ENCODE measurements at places on chromosomes 1 and 21.

DNA sequence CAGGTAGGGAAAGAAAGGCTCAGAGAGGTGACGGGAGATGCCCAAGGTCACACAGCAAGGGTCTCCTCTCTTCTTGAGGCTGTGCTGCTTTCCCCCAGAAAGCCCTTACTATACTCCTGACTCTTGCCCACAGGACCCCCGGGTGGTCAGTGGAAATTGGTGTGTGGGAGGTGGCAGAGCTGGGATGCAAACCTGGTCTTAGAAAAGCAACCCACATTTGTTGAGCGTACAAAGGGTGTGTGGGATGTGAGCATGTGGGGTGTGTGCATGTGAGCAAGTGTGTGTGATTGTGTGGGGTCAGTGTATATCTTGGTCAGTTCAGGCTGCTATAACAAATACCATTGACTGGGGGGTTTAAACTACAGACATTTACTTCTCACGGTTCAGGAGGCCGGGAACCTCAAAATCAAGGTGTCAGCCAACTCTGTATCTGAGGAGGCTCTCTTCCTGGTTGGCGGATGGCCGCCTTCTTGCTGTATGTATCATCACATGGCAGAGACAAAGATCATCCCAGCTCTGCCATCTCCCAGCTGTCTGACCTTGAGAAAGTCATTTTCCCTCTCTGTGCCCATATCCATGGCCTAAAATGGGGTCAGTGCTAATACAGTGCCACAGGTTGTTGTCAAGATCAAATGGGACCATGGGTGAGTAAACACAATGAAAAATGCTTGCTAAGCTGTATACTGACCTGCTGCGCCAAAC is 268.5 kb downstream of the PTPRU start:
- DNase-seq, result no peak

DNA sequence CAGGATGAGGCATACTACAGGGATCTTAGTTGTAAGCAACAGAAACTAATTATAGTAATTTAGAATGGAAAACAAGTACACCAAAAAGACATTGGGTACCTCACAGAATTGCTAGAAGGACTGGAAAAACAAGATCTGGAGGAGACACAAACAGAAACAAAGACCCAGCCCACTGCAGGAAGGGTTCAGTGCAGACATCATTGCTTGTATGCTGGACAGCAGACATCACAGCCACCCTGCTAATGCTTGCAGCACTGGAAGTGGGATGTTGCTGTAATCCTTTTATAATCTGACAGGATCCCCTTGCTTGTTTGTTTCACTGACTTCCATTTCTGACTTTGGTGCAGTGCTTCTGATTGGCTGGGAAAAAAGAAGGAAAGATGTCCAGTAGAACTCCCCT is 111.4 kb upstream of the ZNF678 start:
- no peak for DNase-seq

DNA sequence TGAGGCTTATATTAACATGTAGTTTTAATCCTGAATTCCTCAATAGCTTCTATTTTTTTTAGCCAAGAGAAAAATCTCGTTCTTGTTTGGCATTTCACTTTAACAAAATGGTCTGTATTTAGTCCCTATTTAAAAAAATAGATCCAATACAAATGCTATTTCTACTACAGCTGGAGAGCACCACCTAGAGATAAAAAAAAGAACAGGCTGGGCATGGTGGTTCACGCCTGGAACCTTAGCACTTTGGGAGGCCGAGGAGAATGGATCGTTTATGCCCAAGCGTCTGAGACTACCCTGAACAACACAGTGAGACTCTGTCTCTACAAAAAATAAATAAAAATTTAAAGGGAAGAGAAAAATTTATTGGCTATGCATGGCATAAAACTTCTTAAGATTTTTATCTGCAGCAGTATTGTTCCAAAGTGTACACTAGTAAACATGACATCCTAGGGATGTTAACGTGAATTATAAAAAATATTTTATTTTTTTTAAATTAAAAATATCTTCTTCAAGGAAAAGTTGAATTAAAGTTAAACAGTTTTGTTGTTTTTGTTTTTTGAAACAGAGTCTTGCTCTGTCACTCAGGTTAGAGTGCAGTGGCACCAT is 4.4 kb downstream of the ST7L start:
- DNase-seq, result no peak

DNA sequence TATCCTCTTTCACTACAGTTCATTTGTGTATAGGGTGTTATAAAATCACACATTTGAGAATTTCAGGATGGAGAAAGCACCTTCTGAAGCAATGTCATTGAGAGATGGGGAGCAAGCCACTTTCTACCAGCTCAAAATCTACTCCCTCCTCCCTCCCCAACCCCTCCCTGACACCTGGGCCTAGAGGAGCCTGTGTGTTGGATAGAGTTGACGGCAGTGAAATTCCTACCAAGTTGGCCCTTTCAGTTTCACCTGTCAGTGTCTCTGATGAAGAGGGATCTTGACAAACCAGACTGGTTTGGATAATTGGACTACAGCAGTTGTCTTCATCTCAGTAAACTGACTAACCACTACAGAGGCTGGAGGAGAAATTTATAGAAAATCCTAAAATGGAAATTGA is 125.0 kb upstream of the HOOK1 start:
- no peak for DNase-seq

DNA sequence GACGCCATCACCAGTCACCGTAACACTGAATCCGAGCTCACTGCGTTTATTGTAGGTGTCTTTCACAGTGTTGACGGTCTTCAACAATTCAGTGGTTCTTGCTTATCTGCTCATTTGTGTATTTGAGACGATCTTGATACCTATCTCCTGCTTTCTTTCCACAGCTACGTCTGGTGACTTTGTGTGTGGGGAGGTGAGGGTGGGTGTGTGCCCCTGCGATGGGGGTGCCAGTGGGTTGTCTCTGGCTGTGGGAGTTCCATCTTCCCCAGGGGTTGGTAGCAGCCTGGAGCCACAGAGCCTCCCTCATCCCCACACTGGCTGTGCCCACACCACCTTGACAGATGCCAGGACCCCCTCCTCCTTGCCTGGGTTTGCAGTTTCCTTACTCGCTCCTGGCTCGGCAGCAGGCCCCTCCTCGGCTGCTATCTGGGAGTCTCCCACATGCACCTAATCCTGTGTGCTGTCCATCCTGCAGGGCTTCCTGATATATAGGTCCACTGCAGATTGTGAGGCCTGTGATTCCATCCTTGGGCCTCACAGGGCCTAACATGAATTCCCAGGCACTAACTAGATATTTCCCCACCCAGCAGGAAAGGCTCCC is 6.3 kb upstream of the PARP1 start:
- no peak for DNase-seq

DNA sequence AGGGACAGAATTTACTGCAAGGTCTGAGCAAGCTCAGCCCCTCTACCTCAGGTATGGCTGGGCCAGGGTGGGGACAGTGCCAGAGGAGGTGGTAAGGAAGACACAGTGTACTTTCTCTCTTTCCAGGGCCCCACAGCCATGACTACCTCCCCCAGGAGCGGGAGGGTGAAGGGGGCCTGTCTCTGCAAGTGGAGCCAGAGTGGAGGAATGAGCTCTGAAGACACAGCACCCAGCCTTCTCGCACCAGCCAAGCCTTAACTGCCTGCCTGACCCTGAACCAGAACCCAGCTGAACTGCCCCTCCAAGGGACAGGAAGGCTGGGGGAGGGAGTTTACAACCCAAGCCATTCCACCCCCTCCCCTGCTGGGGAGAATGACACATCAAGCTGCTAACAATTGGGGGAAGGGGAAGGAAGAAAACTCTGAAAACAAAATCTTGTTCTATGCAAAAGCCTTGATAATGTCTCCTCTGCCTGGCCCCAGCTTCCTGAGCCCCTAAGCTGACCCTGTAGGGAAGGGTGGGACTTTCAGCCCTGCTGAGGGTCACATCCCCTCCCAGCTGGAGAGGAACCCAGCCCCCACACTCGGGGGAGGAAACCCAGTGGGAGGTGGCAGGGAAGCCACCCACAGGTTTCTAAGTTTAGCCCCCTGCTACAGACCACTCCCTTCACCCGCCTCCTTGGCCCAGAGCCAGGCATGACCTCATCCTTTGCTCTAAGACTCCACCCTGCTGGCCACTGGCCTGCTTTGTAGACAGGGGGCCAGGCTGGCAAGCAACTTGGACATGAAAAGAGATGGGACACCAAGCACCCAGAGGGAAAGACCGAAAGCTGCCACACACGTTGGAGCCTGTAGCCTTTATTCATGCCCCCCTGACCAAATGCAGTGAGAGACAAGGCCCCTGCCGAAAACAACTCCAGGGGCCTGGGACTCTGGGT is 6.4 kb downstream of the RHOC start:
- peak; percentile 57 for DNase-seq

DNA sequence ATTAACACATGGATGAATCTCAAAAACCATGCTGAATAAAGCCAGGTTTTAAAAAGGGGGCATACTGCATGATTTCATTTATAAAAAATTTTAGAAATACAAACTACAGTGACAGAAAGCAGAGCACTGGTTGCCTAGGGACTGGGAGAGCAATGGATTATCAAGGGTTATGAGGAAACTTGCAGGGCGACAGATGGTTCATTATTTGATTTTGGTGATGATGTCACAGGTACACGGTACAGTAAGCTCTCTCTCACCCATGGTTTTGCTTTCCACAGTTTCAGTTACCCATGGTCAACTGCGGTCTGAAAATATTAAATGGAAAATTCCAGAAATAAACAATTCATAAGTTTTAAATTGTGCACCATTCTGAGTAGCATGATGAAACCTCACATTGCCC is 14.1 kb downstream of the VAMP4 start:
- no peak for DNase-seq

- DNase-seq, result no peak
These were observed 14.7 kb downstream of the GREM2 start for GRCh38 chr1:240597153-240597745.

GRCh38 chr1:223860051-223860622 is 14.4 kb upstream of the TP53BP2 start:
- DNase-seq, result no peak

DNA sequence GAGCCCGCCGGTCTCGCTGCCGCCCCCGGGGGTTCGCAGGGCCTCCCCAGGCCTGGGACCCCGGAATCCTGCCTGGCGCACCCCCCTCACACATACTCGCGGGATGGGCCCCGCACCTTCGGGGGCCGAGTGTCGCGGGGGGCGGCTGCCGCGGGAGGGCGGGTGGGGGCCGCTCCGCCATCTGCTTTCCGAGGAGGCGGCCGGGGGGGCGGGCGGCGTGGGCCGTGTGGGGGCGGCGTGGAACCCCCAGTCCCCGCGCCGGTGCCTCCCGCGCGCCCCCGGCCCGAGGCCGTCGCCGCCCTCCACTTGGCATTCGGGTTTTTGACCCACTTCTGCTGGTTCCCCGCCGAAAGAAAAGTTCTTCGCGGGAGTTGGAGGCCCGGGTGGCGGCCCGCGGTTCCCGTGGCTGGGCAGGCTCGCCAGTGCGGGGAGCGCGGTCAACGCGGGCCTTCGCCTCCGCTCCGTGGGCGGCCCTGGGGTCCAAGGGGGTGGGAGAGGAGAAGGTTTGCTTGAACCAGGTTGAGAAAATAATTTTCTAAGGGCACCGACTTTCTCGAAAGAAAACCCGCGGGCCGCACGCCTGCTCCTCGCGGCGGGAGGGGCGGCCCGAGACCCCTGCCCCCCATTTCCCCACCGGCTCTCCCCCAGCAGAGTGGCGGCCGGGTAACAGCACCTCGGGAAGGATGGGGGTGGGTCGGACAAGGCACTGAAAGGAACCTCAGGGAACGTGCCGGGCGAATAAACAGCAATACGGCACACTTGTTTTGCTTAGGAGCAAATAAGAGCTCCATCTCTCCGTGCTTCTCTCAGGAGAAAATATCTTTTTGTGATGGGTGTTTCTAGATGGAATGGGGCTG is 1.6 kb downstream of the PHF13 start:
- DNase-seq, result no peak

DNA sequence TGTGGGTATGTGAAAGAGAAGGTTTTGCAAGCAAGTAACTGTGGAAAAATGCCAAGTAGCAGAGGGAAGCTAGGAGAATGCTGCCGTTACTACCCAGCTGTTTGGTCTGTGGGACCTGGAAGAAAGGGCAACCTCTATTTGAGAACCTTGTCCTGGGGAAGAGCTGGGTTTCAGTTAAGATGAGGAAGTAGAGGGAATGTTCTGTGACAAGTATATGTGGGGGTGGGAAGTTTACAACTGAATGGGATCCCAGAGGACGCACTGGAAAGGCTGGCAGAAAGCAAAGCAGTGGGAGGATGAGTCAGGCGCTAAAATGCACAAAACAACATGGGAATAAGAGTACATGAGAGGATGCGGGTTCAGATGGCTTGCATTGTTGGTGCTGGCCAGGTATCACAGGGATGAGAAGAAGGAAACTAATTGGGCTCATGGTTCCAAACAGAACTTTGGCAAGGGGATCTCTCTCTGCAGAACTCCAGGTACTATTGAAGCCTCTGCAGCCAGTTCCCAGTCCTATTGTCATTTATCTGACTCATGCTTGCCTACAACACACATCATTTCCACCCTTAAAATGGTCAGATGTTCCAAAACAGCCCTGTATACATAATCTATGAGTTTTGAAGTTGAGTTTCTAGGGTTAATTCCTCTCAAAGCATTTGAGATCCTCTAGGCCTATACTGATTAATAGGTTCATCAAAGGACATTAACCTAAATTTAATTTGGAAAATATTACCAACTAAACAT is 88.5 kb upstream of the VAV3 start:
- DNase-seq, result no peak

DNA sequence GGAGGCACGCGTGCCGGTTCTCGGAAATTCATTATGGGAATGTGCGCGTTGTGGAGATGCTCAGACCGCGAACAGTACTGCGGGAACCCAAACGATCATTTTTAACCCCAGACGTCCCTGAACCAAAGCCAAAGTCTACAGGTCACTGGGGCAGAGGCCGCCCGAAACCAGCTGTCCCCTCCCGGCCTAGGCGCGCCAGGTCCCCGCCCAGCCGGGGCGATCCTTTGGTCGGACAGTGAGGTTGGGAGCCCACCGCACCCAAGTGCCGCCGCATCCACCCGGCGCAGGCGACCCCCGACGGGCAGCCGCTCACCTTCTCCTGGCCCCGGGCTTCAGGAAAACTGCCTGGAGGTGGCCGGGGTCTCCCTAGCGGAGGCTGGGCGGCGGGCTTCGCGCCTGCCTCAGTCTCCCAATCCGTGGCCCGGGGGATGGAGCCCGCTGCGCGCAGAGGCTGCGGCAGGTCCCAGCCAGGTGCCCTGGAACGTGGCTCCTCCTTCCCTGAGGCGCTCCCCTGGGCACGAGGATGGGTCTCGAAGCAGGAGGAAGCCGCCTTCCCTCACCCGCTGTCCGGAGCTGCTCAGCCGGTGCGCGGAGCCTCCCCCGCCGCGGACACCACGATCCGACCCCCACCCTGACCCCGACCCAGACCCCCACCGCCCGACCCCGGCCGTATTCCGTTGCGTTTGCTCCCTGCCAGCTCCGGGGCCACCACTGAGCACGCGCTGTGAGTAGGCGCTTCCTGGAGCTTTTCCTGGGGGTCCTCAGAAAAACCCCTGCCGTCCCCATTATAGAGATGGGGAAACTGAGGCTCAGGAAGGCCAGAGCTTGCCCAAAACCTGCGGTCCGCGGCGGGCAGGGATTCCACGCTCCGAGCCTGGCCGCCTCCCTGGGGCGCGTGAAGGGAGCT is 8.1 kb upstream of the SLX9 start:
- DNase-seq, result no peak

- no peak for DNase-seq
These were observed 31.3 kb upstream of the BTG2 start for GRCh38 chr1:203273869-203274602.

DNA sequence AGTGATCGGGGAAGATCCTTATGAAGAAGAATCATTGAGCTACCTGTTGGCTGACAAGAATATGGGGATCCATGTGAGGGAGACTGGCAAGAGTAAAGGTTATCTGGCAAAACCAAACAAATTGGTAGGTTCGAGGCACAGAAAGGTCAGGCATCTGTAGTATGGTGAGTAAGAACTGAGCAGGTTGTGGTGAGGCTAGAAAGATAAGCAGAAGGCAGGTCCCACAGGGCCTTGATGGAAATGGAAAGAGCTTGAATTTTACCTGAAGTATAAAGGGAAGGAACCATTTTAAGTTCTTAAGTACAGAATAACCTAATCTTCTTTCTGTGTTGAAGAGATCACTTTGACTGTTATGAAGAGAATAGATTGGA is 11.1 kb downstream of the PTPRC start:
- no peak for DNase-seq
